ENCODE measurements at places on chromosomes 6 and 20.

- no peak for DNase-seq
These were observed 753 bp upstream of the PERP start for GRCh38 chr6:138107752-138108592.

DNA sequence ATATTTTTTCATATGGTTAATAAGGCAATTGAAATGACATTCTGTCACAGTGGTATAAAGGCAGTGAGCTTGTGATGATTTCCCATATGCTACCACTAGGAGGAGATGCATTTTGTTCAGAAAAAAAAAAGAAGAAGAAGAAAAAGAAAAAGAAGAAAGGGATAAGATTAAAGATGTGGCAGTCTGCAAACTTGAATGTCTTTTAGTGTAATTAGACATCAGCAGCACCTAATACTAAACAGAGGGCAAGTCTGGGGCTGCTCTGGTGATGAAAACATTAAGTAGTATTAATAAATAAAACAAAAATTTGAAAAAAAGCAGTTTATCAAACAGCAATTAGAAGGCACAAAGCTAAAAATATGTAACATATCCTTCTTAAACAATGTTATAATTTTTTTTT lies 95.4 kb upstream of the DEFB112 start:
- DNase-seq, result no peak

GRCh38 chr6:2970034-2970685 lies 1.2 kb downstream of the SERPINB6 start:
- DNase-seq, result no peak

DNA sequence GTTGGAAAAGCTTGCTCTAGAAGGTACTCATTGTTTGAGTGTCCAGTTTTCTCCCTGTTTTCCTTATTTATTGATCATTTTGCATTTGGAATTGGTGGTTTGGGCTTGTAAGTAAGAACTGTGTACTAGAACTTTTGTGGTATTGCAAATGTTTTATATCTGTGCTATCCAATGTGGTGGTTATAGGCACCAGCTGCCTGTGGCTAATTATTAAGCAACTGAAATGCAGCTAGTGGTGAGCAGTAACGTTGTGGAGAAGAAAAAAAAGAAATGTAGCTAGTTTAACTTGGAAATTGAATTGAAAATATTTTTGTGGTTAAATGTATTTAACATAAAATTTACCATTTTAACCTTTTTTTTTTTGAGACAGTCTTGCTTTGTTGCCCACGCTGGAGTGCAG lies 50.7 kb upstream of the MAPK13 start:
- no peak for DNase-seq

DNA sequence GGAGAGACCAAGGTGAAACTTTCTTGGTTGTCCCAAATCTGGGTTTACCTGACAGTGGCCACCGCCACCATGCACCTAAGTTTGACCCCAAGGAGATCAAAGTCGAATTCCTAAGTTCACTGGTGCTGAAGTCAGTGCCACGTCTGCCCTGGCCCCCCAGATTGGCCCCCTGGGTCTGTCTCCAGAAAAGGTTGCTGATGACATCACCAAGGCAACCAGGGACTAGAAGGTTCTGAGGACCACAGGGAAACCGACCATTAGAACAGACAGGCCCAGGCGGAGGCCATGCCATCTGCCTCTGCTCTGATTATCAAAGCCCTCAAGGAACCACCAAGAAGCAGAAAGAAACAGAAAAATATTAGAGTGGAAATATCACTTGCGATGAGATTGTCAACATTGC lies 91.2 kb downstream of the DLL1 start:
- no peak for DNase-seq

GRCh38 chr6:64217721-64218620 lies 582.4 kb downstream of the PHF3 start:
- no peak for DNase-seq

DNA sequence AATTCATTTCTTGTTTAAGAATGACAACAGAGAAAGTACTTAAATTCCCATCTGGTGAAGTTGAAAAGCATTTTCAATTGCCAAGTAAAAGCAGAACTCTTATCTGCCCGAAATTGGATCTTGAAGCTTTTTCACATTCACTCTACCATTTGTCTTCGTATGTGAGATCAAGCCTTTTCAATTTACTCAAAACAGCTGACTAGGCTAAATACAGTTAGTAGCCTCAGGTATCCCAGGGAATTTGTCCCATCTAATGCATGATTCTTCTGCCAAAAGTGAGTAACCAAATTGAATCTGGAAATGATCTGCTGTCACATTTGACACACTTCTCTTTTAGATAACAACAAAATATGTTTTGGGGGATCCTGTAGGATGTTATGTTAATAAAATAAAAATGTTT lies 596.8 kb upstream of the HS3ST5 start:
- no peak for DNase-seq

Data from activated naive CD4-positive, alpha-beta T cell (primary cell).